Regular cardiac myocyte (primary cell): ENCODE measurements at places on chromosomes 6 and 20. TPM values are rescaled to one million over a fixed set of nuclear protein-coding genes. Genes with fewer than 3 reads are reported as not detected.

Gene HLA-DPB1
- 22.3 and 26.8 TPM in 2 replicates for total RNA-seq

Gene SLC2A10
- 32.2 and 49.3 TPM in 2 replicates for total RNA-seq

Gene CD93
- 2.8 and 3.1 TPM in 2 replicates for total RNA-seq

Gene SENP6
- 51.6 and 65.7 TPM in 2 replicates for total RNA-seq

Gene TFAP2A
- 0.85 TPM in 1 of 2 replicates, not detected in the other for total RNA-seq

Gene RAET1E
- 0.19 TPM in 1 of 2 replicates, not detected in the other for total RNA-seq

Gene RAB44
- total RNA-seq: under 0.01 TPM in 2 replicates

Gene IMPG1
- not detected in 2 replicates for total RNA-seq

Gene HLA-DOA
- not detected in 2 replicates for total RNA-seq

Gene OOEP
- total RNA-seq: not detected in 2 replicates

Gene EDN1
- 46.8 and 87.4 TPM in 2 replicates for total RNA-seq

Gene STMN3
- 9.8 and 11.8 TPM in 2 replicates for total RNA-seq

Gene NXT1
- total RNA-seq: 17.5 and 36.6 TPM in 2 replicates

Gene SLC25A27
- total RNA-seq: 1.5 and 4.5 TPM in 2 replicates

Gene OR2B6
- not detected in 2 replicates for total RNA-seq

Gene SYCP2
- total RNA-seq: 0.77 and 1.1 TPM in 2 replicates

Gene PRICKLE4
- 0.19 and 0.56 TPM in 2 replicates for total RNA-seq

Gene RSPO3
- under 0.01 and 2.0 TPM in 2 replicates for total RNA-seq

Gene UBE3D
- total RNA-seq: 5.6 and 12.4 TPM in 2 replicates

Gene ADISSP
- total RNA-seq: 11.3 and 30.1 TPM in 2 replicates

Gene CDYL
- 22.4 and 48.8 TPM in 2 replicates for total RNA-seq

Gene MYL9
- total RNA-seq: 19.7 and 29.1 TPM in 2 replicates

Gene CDH22
- total RNA-seq: not detected in 2 replicates

Gene FILIP1
- 0.58 and 2.5 TPM in 2 replicates for total RNA-seq

Gene RAET1L
- not detected in 2 replicates for total RNA-seq

Gene EYA4
- total RNA-seq: 0.19 and 2.0 TPM in 2 replicates

Gene EYA2
- 0.19 and 0.28 TPM in 2 replicates for total RNA-seq

Gene CST4
- total RNA-seq: 0.77 and 1.7 TPM in 2 replicates

Gene BANF2
- total RNA-seq: not detected in 2 replicates

Gene EPB41L1
- 11.1 and 27.3 TPM in 2 replicates for total RNA-seq

Gene JAG1
- total RNA-seq: 101 and 117 TPM in 2 replicates

Gene ADAM33
- 1.2 and 1.7 TPM in 2 replicates for total RNA-seq

Gene E2F1
- 2.8 and 16.1 TPM in 2 replicates for total RNA-seq

Gene MUCL3
- total RNA-seq: not detected in 2 replicates
